ENCODE measurements at places on chromosomes 2 and 18.

DNA sequence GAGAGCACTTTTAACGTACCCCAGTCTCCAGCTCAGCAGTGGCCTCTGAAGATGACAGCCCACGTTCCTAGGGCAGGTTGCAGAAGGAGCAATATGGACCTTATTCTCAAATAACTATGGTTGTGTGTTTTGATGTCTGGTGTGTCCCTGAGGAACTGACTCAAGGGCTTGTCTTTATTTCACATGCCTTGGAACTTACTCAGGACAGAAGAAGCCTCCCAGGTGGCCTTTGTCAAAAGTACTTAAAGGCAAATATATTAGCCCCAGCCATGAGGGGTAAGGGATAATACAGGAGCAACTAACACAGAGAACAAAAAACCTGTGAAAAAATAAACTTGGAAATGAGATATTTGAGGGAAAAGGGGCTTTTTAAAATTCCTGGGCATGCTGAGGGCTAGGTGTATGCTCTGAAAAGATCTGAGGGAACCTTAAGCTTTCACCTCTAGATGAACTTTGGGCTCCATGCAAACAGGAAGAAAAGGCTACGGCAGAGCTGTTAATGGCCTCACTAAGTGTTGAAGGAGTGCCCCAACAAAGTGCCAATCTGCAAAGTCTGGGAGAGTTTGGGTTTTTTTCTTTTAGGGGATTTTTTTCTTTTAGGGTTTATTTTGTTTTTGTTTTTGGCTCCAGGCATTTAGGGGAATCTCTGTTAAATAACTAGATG is 40.3 kb downstream of the SRBD1 start:
- DNase-seq, result peak; percentile 22

DNA sequence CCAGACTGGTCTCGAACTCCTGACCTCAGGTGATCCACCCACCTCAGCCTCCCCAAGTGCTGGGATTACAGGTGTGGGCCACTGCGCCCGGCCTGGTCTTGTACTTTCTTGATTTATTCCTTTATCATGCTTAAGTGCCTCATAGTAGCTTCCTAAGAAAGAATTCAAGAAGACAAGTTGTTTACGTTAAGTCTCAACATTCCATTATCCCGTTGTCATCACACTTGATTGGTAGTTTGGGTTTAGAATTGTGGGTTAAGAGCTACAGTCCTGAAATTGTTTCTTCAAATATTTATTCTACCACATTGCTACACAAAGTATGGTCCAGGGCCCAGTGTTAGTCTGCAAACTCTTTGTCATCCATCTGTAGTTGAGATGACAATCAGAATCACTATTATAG is 194.0 kb downstream of the VWC2L start:
- peak; percentile 5 for DNase-seq

GRCh38 chr2:64012115-64012514 is 7.1 kb downstream of the VPS54 start:
- DNase-seq, result no peak

GRCh38 chr2:68244456-68244855 is 7.9 kb downstream of the PPP3R1 start:
- DNase-seq, result no peak

- DNase-seq, result no peak
Measured at GRCh38 chr2:10900216-10901109, 11.3 kb upstream of the KCNF1 start.

GRCh38 chr18:22069916-22070315 is 99.5 kb upstream of the GATA6 start:
- no peak for DNase-seq

DNA sequence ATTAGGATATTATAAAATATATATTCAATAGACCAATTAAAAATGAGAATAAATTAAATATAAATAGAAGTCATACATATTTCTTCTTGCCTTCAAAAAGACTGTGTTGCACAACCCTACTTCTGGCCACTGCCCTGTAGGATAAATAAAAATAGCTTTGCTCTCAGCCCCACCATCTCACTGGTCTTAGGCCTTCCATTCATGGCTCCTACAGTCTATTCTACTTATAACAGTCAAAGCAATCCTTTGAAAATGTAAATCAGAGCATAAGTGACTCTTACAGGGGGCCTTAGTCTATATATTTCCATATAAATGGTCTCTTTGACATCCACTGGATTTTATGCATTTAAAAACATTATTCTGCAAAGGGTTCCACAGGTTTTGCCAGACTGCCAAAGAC is 72.9 kb downstream of the KLF7 start:
- no peak for DNase-seq

All from skeletal muscle cell (primary cell).